ENCODE measurements at places on chromosomes 6 and 20. TPM values are rescaled to one million over a fixed set of nuclear protein-coding genes. Genes with fewer than 3 reads are reported as not detected.

CCDC28A gene
- 17.8 TPM for total RNA-seq

MEP1A gene
- total RNA-seq = not detected

C6orf15 gene
- total RNA-seq = not detected

SYCP2 gene
- 2.7 TPM for total RNA-seq

CNKSR3 gene
- total RNA-seq = 13.8 TPM

FLRT3 gene
- total RNA-seq = 0.13 TPM

RPP21 gene
- total RNA-seq = 16.5 TPM

GPLD1 gene
- total RNA-seq = 2.2 TPM

NOX3 gene
- total RNA-seq = not detected

FAM83C gene
- total RNA-seq = 0.11 TPM

TFAP2D gene
- total RNA-seq = not detected

Measured in articular chondrocyte of knee joint (primary cell).